ENCODE measurements at places on chromosomes 6 and 20.

DNA sequence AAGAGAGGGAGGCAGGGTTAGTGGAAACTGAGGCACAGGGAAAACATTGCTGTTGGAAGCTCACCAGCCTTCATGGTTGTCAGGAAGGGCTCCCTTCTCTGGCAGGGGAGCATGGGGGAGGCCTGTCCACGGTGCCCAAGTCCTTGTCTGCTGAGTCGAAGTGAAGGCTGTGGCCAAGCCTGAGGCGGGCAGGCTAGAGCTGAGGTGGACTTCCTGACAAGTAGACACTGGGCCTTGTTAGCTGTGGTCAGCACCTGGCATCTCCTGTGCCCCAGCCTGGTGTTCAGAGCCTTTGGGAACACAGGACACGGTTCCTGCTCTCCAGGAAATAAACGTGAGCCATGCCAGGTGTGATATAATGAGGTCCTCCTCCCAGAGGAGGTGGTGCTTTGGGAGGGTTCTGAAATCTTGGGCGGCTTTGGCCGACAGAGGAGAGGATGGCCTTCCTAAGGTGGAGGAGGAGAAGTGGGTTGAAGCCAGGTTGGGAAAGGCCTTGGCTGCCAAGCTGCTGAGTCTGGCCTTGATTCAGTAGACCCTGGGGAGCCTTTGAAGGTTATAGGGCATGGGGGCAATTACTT lies 138.4 kb upstream of the RNF24 start:
- no peak for DNase-seq

DNA sequence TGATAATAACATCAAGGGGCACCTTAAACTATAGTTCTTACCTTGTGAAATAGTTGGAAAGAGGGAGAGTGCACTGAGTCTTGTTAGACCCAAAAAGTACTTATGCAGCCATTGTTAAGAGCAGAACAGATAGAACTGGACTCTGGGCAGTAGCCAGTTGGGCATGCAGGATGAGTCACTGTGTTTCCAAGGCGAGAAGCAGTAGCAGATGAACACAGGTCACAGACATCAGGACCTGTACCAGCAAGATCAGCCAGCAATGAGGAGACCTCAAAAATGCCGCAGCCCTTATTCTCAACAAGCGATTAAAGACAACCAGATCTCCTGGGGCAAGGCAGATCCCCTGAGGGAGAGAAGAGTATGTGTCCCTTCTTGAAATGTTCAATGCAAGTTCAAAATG lies 79.0 kb downstream of the SAMD3 start:
- DNase-seq, result no peak

DNA sequence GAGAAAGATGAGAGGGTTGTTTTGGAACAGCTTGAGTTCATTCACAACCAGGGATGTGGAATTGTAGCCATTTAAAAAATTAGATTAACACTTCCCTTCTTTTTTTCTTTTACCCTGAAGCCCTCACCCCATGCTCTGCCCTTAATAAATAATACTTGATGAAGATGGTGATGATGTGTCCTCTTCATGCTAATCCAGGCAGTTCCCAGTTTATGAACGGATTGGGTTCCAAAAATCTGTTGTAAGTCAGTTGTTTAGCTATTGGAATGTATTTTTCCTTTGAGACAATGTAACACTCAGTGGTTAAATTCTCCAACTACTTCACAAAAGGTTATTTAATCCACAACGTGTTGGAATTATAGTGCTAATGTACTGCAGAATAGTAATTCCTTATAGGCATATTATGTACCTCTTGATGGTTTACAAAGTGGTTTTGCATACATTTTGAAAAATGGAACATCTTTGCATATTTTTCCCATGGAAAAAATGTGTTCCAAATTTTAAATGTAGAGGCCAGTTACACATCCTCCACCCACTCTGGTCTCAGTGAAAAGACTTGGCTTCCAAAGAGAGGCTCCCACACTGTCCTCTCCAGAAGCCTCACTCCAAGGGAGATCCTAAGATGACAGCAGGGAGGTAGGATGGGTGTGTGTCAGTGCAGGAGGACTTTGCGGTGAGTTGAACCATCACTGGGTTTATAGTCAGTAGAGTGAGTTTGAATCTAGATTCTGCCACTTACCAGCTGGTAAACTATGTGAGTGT lies 45.8 kb upstream of the CEP162 start:
- no peak for DNase-seq

GRCh38 chr6:106114492-106114891 lies 28.4 kb downstream of the PRDM1 start:
- no peak for DNase-seq

- DNase-seq, result no peak
Measured at GRCh38 chr20:8208226-8208625, 76.2 kb downstream of the PLCB1 start.

DNA sequence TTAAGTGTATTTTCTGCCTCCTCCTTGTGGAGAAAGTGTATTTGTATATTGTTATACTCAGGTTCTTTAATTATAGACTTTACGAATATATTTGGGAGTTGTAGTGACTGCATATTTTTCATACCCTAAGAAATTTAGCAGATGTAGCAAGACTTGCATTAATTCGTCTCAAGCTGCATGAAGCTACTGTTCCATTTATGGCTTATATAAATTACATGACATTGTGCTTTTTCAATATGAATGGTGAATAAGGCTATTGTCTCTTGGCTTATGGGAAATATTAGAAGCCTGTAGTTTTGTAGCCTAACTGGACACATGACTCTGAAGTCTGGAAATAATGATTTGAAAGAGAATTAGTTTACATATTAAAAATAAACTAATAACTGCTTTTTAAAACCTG lies 2.4 kb downstream of the ADGRG6 start:
- no peak for DNase-seq

DNA sequence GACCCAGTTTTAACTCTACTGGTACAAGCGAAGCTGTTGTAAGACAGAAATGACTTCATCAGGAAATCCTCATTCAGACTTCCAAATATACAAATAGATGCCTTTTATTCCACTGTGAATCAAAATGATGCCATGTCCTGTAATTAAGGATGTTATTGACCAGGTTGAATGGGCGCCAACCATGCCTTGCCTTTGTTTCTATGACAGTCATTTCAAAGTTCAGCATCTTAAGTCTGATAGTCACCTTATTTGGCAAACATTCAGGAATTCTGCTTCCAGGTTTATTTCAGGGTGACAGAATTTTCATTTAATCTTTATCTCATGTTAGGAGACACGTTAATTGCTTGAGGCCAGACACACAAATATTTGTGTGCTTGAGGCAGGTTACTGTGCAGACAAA lies 592.8 kb upstream of the JAG1 start:
- DNase-seq, result no peak

- DNase-seq, result no peak
Measured at GRCh38 chr6:47665112-47665511, 33.3 kb upstream of the ADGRF4 start.

DNA sequence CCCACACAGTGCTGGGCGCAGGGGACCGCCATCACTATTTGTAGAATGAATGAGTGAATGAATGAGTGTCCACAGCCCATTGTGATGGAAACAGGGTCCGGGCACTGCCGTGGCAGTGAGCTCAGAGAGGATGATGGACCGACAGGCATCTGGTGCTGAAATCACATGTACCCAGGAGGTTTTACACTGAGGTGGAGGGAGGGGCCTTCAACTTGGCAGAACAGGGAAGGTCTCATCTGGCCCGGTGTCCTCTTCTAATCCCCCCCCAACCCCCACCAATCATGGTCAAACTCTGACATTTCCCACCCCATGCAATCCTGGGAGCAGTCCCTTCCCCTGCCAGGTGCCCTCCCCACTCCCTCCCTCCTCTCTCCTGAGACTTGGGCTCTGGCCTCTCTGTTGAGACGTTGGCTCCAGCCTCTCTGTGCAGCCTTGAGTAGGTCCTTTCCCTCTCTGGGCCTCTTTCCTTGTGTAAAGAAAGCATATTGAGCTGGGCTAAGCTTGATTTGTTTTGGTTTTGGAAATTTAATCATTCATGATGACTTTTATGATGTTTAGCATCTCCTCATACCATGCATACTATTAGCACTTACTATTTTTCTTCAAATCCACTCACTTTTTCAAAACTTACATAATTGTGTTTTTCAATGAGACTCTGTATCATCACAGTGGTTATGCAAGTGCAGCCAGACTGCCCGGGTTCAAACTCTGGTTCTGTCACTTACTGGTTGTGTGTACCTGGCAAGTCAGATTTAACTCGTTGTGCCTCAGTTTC lies 10.8 kb downstream of the KIAA1755 start:
- DNase-seq, result no peak

- DNase-seq, result no peak
Measured at GRCh38 chr20:44004306-44004915, 89.8 kb downstream of the TOX2 start.

DNA sequence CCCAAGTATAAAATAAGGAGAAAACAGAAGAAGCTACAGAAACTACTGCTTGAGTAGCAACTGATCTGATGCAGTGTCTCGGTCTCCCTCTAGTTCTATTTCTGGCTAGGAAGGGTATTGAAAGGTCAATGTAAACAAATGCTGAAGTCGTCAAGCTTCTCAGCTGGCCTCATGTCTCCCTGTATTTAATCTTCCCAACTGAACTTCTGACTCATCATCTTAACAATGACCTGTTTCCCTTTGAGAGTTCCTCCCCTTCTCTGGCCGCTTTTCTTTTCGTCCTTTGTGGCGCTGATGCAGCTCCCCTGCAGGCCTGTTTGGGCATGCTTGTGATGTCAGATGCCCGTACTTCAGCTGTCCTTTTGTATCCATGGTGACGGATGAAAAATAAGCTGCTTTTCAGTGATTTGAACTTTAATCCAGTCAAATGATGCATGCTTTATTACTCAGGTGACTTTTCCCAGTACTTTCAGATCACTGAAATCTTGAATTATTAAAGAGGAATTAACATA lies 7.8 kb upstream of the LCA5 start:
- no peak for DNase-seq

All from stimulated activated CD4-positive, alpha-beta T cell treated with anti-CD3 and anti-CD28 coated beads, Interleukin-1b, Interleukin-23, amount 100 ng/mL, for 4 hours (primary cell).